ENCODE measurements at places on chromosomes 7 and 10.
A peak's percentile ranks its signal among the peaks of the same experiment; 100 is the strongest.

DNA sequence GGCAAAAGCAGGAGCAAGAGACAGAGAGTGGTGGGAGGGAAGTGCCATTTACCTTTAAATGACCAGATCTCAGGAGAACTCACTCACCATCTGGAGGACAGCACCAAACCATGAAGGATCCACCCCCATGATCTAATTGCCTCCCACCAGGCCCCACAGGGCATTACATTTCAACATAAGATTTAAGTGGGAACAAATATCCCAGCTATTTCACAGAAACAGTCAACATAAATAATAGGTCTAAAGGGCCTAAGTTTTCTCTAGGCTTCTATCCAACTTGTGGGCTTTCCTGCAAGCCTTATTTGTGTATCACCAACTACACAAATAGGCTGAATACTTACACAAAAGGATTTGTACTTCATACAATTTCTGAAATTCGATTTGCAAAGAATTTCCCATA, 196.8 kb upstream of the POT1 start:
- DNase-seq = no peak

GRCh38 chr7:51666751-51667150, 350.1 kb upstream of the COBL start:
- no peak for DNase-seq

DNA sequence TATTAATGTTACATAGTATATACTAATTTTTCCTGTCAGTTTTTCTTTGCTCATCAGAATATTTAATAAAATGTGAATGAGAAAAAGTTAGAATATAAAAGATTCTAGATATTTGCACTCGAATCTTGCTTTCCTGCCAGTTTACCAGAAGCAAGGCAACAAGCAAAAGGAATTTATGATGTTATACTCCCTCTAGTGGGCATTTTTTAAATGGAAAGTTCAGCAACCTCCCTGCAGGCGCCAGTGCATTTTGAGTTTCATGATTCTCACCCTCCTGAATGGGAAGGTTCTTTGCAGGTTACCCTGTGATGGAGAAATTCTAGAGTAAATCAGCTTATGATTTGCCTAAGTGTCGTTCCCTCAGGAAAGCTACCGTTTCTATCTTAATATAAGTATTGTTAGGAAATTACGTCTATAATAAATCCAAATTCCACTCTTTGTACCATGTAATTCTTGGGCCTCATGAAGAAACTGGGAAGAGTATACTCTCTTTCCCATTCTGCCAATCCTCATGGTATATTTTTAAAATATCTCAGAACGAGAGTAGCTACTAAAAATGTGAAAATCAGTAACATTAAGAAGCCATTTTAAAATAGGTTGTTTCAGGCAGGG, 350.0 kb downstream of the CRPPA start:
- peak; percentile 32 for DNase-seq

DNA sequence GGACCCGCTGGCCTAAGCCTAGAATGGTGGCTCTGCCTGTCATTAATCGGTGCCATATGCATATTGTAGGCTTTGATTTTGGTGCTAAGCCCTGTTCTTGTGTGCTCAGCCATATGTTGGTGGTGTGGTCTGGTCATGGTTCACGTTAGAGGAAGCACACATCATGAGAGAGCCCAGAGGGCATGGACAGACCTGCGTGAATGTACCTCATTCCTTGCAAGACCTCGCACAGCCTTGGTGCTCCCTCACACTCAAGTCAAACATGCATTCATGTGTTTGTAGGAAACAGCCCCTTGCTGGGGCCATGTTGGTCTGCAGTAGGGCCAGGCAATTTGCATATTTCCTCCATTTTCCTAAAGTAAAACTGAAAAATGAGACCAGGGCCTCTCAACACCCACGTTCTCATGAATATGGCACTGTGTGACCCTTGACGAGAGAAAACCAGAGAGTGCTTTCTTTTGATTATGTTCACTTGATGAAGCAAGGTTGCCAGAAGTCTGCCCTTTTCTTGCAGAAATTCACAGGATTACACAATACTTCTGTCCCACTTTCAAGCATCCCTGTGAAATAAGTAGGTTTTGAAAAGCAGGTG, 268.7 kb downstream of the CELF2 start:
- no peak for DNase-seq

DNA sequence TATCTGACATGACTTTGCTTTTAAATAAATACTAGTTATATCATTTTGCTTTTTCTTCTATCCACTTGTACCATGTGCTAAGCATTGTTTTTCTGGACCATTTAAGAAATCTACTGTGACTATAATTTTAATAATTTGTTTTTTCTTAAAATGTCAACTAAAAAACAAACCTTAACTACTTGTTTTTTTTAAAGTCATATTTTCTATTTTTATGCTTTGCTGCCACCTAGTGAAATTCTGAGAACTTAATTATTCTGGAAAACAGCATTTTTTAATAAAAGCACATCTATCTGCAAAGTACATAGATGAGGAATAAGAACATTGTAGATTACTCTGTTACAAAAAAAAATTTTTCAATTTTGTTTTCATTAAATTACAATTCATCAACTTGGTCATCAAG, 47.4 kb downstream of the ORC5 start:
- no peak for DNase-seq

DNA sequence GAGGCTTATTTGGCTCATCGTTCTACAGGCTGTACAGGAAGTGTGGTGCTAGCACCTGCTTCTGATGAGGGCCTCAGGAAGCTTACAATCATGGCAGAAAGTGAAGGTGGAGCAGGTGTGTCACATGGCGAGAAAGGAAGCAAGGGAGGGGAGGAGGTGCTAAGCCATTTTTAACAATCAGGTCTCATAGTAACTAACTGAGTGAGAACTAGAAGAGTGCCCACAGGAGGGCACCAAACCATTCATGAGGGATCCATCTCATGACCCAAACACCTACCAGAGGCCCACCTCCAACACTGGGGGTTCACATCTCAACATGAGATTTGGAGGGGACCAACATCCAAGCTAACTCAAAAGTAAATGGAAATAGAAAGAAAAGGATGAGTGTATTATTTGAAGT, 78.1 kb downstream of the CXCL12 start:
- DNase-seq = no peak

- no peak for DNase-seq
Observed at GRCh38 chr7:1007901-1008300, 24.9 kb downstream of the CYP2W1 start.

- DNase-seq = peak; percentile 10
Observed at GRCh38 chr7:149741629-149742028, 31.8 kb downstream of the ZNF467 start.

DNA sequence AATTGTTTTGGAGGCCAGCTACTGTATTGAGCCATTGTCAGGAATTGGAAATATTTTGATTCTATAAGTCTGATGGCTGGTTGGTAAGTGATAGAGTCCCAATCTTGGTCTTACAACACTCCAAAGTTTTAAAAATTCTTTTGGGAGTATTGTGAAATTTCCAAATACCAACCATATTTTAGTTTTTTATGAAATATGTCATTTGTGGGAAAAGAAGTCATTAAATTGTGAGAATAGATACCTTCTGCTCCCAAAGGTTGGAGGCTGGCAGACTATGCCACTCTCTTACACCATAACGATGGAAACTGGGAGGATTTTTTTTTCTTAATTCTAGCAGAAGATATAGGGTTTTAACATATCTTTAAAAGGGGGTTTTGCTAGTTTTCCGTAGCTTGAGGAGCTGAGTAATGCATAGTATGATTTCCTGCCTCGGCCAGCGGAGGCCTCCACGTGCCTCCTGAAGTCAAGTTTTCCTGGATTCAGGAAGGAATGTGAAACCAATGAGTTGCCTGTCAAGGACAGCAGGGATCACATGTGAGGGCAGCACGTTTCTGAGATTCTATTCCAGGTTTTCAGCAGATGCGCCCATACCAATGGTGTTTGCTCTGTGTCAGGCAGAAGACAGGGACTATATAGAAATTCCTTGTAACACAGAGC, 92.2 kb upstream of the LAMB4 start:
- no peak for DNase-seq

GRCh38 chr10:5433182-5433581, 20.8 kb downstream of the NET1 start:
- no peak for DNase-seq

DNA sequence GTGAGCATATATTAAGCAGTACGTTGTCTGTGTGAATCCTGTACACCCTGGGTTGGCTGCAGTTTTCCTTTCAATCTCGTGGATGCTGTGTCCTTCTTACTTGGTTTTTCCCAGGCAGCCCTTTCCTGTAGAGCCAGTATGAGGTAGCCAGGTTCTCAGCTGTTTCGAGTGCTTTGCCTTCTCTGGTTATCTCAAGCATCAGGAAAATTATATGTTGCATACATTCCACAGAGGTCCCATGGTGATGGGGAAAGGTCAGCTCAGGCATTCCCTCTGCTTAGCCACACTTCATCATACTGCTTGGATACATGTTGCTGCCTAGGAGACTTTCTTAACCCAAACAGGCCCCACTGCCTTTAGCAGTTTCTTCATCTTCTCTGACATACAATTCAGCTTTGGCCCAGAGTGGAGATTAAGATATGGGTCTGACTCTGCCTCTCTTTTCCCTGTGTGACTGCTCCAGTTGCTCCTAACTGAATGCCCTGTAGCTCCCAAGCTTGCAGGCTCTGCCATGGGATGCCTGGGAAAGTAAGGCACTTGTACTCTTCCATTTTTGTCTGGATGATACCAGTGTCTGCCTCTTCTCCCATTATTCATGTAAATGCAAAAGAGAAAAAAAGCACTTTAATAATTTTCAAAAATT, 11.3 kb downstream of the GNAI1 start:
- peak; percentile 38 for DNase-seq

DNA sequence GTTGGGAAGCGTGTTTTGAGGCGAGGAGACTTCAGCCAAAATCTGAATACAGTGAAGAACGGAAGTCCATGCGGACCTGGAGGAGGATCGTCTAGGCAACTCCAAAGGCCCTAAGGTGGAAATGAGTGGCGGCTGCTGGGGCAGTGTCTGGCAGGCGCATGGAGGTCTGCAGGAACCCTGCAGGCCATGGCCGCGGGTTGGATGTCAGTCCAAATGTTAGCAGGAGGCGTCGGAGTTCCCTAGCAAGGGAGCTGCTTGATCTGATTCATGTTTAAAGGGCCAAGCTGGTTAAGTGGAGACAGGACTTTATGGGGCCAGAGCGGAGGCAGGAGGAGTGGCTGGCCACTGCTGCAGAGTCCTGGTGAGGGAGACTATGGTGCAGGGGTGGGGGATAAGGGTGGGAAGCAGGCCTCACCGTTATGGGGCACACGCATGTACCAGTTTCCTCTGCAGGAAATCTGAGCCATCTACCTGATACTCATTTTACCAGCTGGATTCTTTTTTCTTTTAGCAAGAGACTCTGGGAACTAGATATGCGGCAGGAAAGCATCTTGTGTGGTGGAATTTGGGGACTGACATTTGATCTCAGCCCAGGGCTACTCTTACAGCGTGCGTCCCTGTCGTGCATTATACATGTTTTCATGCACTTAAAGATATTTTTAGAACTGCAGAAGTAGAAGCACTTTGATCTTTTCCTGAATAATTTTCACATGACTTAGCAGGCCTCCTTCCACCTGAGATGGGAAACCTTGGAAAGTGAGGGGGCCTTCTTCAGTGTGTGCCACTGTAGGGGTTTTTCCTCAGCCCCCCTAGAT, 6.6 kb upstream of the REPIN1 start:
- DNase-seq = no peak

GRCh38 chr10:80094231-80094630, 15.8 kb downstream of the TMEM254 start:
- no peak for DNase-seq

DNA sequence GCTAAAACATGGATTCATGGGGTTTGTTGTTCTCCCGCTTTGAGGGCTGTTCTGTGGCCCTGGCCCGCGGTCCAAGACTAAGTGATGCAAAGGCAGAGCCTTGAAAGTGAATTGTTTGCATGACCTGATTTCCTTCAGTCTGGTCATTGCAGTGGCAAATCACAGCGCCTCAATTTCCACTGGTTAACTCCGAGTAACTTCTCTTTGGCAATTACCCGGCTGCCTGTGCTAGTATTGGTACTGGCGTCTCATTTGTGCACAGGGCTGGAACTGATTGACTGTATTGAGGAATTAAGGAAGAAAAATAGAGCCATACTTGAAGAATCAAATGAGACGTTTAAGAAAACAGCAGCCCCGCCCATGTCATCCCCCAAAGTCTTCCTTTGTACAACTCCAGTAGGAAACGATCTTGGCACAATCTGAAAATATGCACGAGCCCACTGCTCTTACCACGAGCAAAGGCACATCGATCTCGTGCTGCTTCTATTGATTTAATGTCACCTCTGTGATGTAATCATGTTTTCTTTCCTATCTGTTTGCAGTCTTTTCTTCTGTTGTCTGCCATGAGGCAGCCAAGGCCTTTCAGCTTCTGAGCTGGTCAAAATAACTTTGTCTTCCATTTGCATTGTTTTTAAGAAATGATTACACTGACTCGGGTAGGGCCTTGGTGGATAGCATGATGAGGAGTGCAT, 60.6 kb upstream of the SHH start:
- DNase-seq = no peak

DNA sequence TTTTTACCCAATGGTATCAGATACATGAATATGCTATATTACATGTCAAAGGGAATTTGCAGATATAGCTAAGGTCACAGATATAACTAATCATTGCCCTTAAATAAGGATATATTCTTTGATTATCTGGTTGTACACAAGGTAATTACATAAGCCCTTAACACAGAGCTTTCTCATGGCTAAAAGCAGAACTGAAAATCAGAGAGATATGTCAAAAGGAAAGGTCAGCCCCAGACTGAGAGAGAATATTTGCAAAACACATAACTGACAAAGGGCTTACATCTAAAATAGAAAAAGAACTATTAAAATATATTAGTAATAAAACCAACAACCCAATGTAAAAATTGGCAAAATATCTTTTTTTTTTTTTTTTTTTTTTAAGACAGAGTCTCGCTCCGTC, 1029.5 kb upstream of the LRRN3 start:
- DNase-seq = no peak

- no peak for DNase-seq
Observed at GRCh38 chr7:116697761-116698160, 25.8 kb downstream of the MET start.

DNA sequence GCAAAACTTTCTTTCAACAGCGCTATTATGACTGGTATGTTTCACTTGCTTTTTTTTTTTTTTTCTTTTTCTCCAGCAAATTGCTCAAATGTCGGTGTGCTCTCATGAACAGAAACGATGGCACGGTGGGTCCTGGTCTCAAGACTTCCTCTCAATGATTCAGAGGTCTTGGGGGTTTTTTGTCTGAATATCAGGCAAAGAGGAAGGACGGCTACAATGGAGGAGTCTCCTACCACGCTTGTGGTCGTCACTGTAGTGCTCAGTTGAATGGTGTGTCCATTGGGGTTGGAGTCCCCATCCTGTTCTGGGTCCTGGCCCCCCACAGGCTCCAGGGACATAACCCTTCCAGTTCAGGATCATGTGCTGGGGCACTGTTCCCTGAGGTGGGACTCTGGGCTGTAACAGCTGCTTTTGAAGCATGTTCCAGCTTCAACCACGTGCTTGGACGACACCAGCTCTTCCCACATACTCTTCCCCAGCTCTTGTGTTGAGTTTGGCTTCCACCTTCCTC, 266.7 kb upstream of the KLF6 start:
- DNase-seq = no peak
